ENCODE measurements at places on chromosomes 3 and 15. TPM values are rescaled to one million over a fixed set of nuclear protein-coding genes. Genes with fewer than 3 reads are reported as not detected.

CLEC3B gene
- not detected for total RNA-seq

GMNC gene
- total RNA-seq, result not detected

ITIH3 gene
- total RNA-seq, result not detected

GRCh38 chr15:49628379-49628778 is 7.5 kb downstream of the DTWD1 start:
- H3K4me1 ChIP-seq, result peaks cover 20% of the 10 kb centered on the region
- no peak for DNase-seq
- no peak overlapping the region for H3K4me3 ChIP-seq
- H3K27me3 ChIP-seq, result no peaks in the 10 kb centered on the region

DNA sequence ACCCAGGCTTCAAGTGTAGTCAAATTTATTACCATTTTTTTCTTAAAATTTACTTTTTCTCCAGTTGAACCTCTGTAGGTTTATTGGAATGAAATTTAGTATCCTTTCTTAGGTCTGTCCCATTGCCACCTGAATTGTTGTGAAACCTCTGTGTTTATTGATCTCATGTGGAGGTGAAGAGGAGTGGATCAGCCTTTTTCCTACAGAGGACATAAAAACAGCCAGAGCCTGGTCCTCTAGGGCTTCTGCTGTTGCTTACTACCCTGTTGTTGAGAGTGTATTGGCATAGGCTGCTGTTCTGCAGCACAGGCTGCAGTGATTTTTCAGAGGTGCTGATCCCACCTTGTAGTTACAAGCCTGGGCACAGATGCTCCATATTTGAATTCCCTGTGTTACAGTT is 44.6 kb downstream of the LRRC28 start:
- no peaks in the 10 kb centered on the region for H3K4me1 ChIP-seq
- no peak overlapping the region for H3K27ac ChIP-seq
- no peaks in the 10 kb centered on the region for H3K36me3 ChIP-seq
- DNase-seq, result no peak
- H3K27me3 ChIP-seq, result no peaks in the 10 kb centered on the region

GRCh38 chr3:37628711-37629301 is 232.9 kb upstream of the CTDSPL start:
- DNase-seq, result no peak
- H3K4me3 ChIP-seq, result no peak overlapping the region
- no peaks in the 10 kb centered on the region for H3K36me3 ChIP-seq

DNA sequence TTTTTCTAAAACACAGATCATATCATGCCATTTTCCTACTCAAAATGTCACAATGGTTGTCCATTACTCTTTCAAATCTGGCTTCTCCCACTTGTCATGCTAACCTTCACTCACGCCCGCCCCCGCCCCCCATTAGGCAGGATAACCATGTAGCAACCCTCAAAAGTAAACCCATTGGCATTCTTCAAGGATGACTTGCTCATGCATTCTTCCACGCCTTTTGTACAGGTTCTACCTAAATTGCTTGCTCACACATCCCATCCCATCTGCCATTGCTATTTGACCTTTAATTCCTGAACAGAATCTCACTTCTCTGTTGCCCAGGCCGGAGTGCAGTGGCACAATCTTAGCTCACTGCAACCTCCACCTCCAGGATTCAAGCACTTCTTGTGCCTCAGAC is 389.3 kb downstream of the MCTP2 start:
- no peak for DNase-seq
- H3K36me3 ChIP-seq, result no peaks in the 10 kb centered on the region
- H3K27me3 ChIP-seq, result no peaks in the 10 kb centered on the region
- H3K4me1 ChIP-seq, result no peaks in the 10 kb centered on the region
- no peak overlapping the region for H3K4me3 ChIP-seq
- H3K27ac ChIP-seq, result no peak overlapping the region

DNA sequence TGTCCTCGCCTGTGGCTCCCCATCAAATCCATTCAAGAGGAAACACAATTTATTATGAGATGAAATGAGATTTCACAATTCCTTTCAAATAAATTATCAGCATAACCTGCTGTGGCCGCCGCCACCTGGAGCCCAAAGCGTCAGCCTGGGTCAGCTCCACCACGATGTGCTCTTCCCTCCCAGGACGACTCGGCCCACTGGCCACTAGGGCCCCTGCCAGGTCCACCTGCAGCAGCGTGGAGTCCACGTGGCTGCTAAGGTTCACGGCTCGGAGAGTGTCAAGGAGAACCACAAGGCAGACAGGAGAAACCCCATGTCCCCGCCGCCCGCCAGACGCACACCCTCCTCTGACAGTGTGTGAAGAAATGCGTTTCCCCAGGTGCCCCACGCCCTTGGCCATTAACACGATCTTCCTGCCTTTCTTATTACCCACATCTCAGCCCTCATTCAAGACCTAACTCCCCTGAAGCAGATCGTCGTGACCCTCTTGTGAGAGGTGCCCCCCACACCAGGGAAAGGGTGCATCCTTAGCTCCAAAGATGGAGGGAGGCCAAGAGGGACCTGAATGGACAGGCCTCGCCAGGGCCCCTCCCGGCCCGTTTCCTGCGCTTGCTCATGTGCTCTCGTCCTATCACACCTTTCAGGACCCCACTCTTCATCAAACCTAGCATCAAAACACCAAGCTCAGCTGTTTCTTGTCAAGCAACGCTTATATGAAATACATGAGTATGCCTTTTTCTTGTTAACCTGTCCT is 80.6 kb downstream of the OCA2 start:
- H3K4me1 ChIP-seq, result no peaks in the 10 kb centered on the region
- no peaks in the 10 kb centered on the region for H3K36me3 ChIP-seq
- no peak overlapping the region for H3K4me3 ChIP-seq
- H3K27me3 ChIP-seq, result no peaks in the 10 kb centered on the region
- no peak overlapping the region for H3K27ac ChIP-seq

DNA sequence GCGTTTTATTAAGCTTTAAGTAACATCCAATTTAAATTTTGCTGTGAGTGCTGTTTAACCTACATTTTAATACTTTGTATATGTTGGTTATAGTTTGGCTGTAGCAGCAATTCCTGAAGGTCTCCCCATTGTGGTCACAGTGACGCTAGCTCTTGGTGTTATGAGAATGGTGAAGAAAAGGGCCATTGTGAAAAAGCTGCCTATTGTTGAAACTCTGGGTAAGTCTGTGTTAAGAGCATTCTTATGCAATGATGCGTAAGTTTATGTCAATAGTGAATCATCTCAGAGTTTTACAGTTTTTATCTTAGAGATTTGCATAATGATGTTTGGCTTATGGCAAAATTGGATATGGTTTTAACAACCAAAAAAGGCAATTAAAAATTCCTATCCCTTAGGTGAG is 62.7 kb downstream of the ASTE1 start:
- peaks cover 21% of the 10 kb centered on the region for H3K4me1 ChIP-seq
- peak; percentile 57 for DNase-seq
- no peak overlapping the region for H3K4me3 ChIP-seq
- peaks cover 11% of the 10 kb centered on the region for H3K36me3 ChIP-seq
- peak overlapping the region; percentile 68 for H3K27ac ChIP-seq
- no peaks in the 10 kb centered on the region for H3K27me3 ChIP-seq

GRCh38 chr15:91526424-91526823 is 327.1 kb upstream of the SLCO3A1 start:
- no peak for DNase-seq
- H3K4me1 ChIP-seq, result no peaks in the 10 kb centered on the region
- no peak overlapping the region for H3K27ac ChIP-seq
- H3K27me3 ChIP-seq, result no peaks in the 10 kb centered on the region
- no peaks in the 10 kb centered on the region for H3K36me3 ChIP-seq
